ENCODE measurements at places on chromosomes 5 and 9.

DNA sequence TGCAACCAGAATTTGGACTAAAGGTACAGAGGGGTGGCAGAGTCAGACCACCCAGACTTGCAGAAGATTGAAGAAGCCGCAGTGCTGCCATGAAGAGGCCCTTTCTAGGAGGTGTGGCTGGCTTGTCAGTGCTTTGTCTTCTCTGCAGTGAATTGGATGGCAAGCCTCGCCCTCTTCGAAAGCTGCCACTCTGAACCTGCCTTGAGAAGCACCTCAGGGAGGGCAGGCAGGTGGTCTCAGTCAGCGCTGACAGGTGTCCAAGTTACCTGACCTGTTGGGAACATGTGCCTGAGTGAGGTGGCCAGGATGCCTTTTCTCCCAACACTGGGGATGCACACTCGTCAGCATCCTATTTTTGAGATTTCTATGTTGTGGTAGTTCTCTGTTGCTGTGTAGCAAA lies 6.2 kb downstream of the TENT4A start:
- no peak for DNase-seq

DNA sequence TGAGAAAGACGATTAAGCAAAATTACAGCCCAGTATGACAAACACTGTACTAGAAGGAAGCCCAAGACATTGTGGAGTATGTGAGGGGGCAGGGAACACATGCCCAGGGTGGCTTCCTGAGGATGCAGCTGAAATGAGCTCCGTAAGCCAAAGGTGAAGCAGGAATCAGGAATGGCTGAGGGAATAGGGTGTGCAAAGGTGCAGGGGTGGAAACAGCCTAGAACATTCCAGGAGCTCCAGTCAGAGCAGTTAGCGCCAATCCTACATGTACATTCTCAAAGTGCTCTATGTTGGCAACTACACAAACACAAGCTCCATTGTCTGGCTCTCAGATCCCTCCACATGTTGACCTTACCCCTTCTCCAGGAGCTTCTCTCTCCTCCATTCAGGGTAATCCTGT lies 257.9 kb downstream of the MAN2A1 start:
- no peak for DNase-seq

- no peak for DNase-seq
Observed at GRCh38 chr5:175378444-175379028, 65.4 kb downstream of the DRD1 start.

- DNase-seq = no peak
Observed at GRCh38 chr9:91425271-91425670, 1.6 kb upstream of the NFIL3 start.

DNA sequence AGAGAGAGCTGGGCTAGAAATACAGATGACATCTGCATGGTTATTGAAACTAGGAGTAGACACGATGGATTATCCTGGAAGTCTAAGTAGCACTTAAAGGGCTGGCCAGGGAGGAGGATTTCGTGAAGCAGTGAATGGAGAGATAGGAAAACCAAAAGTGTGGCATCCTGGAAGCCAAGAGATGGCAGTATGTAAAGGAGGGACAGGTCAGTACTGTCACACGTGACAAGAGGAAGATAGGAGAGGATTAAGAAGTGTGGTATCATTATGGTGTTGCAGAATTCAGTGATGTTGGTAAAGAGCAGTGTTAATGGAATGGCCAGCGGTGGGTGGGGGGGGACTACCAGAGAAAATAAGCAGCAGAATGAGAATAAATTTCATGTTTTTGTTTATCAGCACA lies 11.7 kb downstream of the RAD23B start:
- DNase-seq = no peak

DNA sequence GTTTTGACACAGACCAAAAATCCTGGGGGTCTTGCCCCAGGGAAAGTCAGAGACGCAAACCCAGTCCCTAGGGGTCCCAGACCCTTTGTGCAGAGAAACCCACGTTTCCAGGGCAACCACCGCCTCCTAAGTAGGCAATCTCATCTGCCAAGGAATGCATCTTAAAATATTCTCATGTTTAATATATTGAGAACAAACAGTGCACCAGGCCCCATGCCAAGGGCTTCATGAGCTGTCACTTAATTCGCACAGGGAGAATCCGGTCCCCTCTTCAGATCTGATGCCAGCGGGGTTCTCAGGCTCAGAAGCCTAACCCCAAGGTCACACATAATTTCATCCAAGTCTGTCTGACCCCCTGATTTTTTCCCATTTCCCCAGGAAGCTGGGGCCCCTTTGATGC lies 28.8 kb downstream of the CPLX2 start:
- no peak for DNase-seq

GRCh38 chr5:159880676-159881075 lies 35.6 kb upstream of the ADRA1B start:
- no peak for DNase-seq

DNA sequence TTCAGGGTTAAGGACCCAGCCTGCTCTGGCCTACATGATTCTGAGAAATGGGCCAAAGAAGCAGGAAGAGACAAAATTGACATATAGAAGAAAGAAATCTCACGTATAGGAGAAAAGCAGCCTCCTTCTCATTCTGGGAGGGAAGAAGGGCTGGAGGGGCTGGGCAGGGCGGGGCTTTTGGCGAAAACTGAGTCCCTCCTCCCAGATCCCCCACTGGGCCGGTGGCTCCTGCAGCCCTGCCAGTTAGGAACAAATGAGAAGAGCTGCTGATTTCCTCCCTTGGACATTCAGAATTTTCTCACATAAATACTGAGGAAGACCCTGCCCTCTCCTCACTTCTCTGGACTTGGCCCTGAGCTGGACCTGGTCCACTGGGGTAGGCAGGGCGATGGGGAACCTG lies at the start of gene WNT8A:
Gene WNT8A, plus strand, starts transcription at position 332 of the 400 bp plus-strand sequence. CDS start 95 bp downstream, outside the sequence.
- DNase-seq = no peak

- DNase-seq = no peak
Observed at GRCh38 chr5:83914662-83915418, 194.2 kb upstream of the HAPLN1 start.

DNA sequence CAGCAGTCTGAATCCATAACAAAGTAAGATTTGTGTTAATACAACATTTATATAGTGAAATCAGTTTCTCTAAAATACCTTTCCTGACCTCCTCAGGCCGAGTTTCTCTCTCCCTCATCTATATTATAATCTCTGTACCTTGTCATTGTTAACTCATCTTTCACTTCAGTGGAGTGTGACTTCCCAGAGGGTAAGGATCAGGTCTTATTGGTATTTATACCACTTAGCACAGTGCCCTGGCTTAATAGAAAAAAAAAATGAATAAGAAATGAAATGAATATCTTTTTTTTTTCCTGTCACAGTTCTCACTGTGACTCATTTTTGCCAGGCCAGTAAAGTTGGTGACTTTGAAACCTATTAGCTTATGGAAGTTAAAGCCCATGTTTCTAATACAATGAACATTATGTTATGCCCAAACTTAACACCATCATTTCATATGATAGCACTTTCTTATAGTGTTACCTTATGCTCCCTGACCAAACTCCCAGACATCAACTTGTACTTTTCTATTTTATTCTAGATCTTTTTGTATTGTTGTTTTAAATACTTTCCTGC lies 90.1 kb downstream of the NR3C1 start:
- no peak for DNase-seq

- no peak for DNase-seq
Observed at GRCh38 chr5:154163327-154164248, 26.9 kb upstream of the GALNT10 start.

DNA sequence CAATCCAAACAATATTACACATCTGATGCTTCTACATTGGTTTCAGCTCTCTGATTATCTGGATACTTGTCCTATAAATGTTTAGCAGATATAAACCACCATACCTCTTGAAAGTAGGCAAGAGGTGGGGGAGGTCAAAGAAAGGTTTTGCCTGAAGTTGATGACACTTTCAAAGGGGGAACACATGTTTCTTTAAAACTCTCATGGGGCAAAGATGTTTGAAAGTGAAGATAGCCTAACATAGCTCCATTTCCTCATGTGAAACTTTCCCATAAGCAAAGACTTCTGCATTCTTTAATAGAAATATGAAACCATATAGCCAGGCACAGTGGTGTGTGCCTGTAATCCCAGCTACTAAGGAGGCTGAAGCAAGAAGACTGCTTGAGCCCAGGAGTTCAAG lies 62.1 kb downstream of the CETN3 start:
- no peak for DNase-seq

- no peak for DNase-seq
Observed at GRCh38 chr9:130336885-130337284, 71.3 kb downstream of the HMCN2 start.

- no peak for DNase-seq
Observed at GRCh38 chr9:81389569-81389993, 299.8 kb downstream of the TLE1 start.

- DNase-seq = no peak
Observed at GRCh38 chr9:133794016-133794760, 56.0 kb upstream of the SARDH start.

GRCh38 chr9:15377625-15378540 lies 44.8 kb upstream of the SNAPC3 start:
- no peak for DNase-seq

DNA sequence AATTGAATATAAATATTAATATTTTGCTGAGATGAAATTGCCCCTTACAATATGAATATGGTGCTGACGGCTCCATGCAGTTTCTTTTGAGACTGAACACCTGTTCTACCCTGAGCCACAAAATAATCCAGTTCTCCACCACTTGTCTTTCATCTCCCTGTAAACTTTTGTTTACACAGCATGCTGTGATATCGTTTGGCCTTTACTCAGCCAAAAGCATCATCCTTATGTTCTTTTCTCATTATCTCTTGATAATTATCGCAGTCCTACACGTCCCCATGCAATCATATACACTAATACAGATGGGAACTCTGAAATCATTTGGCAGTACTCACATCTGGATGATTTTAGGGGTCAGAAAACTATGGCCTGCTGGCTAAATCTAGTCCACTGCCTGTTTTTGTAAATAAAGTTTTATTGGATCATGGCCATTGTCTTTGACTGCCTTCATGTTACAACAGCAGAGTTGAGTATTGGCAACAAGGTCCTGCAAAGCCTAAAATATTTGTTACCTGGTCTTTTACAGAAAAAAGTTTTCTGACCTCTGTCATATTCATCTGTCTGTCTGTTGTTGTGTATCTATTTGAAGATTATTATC lies 53.3 kb downstream of the AOPEP start:
- no peak for DNase-seq

- no peak for DNase-seq
Observed at GRCh38 chr9:113638490-113638889, 175.0 kb downstream of the RGS3 start.

GRCh38 chr5:76943006-76943405 lies 9.8 kb upstream of the CRHBP start:
- DNase-seq = no peak

DNA sequence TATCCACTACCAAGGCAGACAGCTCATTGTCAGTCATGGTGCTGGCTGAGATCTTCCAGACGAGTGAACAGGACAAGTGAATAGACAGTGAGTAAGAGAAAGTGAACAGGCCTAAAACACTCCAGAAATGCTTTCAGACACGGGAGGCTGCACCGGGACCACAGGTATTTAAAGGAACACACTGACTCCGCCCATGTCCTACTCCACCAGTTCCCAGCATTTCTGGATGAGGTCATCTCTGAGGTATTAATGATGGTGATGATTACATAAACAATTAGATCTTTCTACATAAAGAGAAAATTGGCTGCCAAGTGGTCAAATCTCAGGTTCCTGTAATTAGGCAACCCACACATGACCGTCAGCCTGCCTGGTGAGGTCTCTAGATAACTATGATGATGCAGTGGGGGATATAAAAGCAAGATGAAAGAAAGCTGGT lies at the start of gene ACTBL2:
Gene ACTBL2, minus strand, starts transcription at position 141 of the 436 bp plus-strand sequence. Its CDS starts 104 bp downstream, at position 37.
- DNase-seq = no peak

- no peak for DNase-seq
Observed at GRCh38 chr5:68265822-68266395, 50.4 kb downstream of the PIK3R1 start.

GRCh38 chr9:14960881-14961280 lies 50.7 kb upstream of the FREM1 start:
- no peak for DNase-seq

DNA sequence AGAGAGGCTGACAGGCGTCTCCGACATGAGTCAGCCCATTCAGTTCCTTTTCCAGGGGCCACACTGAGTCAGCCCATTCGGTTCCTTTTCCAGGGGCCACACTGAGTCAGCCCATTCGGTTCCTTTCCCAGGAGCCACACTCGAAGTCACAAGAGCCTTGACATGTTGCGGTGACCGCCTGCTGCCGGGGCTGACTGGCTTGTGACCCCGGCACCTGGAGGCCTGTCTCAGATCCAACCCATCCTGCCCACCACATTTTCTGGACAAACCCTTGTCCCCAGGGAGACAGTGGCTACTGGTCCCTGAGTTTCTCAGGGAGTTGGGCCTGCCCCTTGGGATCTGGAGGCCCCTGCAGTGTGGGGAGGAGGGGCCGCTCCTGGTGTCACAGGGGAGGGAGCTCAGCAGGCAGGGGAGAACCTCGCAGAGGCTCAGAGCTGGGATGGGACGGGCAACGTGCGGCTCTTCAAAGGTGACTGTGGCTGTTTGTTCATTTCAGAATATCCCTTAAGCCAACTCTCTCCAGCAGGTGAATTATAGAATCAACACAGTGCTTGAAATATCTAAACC lies 40.5 kb upstream of the LPCAT1 start:
- no peak for DNase-seq

DNA sequence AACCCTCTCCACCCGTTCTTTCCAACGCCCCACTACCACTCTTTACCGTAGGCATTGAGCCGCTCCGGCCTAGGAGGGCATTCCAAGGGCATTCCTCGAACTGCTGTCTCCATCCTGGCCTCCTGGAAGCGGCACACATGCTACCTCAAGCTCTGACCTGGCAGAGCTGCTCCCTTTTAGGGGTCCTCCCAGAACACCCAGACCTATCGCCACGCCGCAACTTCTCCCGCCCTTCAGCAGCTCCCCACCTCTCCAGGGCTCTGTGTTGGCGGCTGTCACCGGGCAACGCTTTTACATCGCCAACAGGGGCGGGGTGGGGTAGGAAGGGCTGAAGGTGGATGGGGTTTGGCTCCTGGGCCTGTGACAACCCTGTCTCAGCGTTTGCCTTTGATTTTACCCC lies 4.6 kb upstream of the MYORG start:
- DNase-seq = no peak

GRCh38 chr5:138824924-138825863 lies 49.9 kb downstream of the LRRTM2 start:
- no peak for DNase-seq

GRCh38 chr5:144405991-144406390 lies 235.3 kb downstream of the KCTD16 start:
- DNase-seq = no peak

DNA sequence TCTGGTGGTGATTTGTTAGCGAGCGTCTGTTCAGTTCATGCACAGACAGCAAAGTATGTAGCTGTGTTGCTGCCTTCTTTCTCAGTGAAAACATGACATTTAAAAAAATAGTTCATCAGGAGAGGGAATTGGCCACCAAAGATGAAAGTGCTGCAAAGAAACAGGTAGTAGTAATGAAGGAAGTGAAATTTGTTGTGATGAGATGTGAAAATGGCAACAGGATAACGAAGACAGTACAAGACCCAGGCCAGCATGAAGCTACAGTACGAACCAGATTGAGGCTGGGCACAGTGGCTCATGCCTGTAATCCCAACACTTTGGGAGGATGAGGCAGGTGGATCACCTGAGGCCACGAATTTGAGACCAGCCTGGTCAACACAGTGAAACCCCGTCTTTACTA lies 136.0 kb downstream of the SMARCA2 start:
- DNase-seq = no peak

- no peak for DNase-seq
Observed at GRCh38 chr9:72596451-72597180, 75.2 kb downstream of the TMC1 start.

- DNase-seq = no peak
Observed at GRCh38 chr9:114456929-114457328, 48.3 kb downstream of the WHRN start.
